Fibroblast of the aortic adventitia (primary cell): ENCODE measurements at places on chromosomes 2 and 18. TPM values are rescaled to one million over a fixed set of nuclear protein-coding genes. Genes with fewer than 3 reads are reported as not detected.

Gene GLB1L
- total RNA-seq = 10.5 and 15.9 TPM in 2 replicates

GRCh38 chr18:57630754-57631595, 9.3 kb upstream of the NARS1 start:
- no peak for DNase-seq

Gene REV1
- total RNA-seq = 36.2 and 58.5 TPM in 2 replicates

DNA sequence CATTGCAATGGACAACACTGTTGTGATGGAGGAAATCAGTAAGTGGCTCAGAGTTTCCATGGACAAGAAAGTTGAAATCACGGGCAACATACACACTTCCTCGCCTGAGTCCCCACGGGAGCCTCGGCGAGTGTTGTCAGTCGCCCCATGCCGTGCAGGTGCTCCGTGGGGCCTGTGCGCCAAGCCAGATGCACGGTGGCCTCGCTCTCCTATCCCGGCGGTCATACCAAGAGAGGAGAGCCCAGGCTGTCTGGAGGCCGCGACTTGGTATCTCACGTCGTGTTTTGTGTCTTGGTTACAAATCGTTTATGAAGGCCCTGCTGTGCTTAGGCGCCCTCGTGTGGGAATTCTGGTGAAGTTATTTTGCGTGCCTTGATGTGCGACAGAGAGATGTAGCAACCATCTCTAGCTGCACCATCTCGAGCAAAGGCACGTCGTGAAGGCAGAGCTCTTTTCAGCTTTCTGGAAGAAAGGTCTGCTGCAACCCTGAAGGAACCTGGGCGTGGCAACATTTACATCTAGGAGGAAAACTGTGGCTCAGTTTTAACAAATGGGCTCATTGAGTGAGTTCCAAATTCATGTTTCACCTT, 21.8 kb downstream of the ATG4B start:
- DNase-seq = peak; percentile 77

DNA sequence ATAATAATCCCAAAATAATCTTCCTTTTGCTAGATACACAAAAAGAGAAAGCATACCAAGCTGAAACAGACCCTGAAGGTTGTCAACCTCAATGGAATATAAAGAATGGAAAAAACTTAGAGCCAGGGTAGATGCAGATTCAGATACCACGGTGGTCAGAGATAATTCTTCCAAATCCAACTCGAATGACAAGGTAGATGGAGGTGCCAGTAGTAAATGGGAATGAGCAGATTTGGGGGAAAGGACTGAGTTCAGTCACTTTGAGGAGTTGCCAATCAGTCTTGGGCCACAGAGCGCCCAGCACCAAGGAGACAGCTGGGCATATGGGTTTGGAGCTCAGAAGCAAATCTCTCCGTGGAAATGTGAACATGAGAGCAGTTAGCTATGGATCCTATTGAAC, 3.4 kb upstream of the CHMP1B start:
- no peak for DNase-seq

Gene ARL5A
- 45.6 and 161 TPM in 2 replicates for total RNA-seq

GRCh38 chr2:49332415-49332814, 178.1 kb upstream of the FSHR start:
- no peak for DNase-seq

- peak; percentile 58 for DNase-seq
Measured at GRCh38 chr2:64141674-64142405, 2.4 kb downstream of the PELI1 start.

Gene TRIM43B
- not detected in 2 replicates for total RNA-seq

DNA sequence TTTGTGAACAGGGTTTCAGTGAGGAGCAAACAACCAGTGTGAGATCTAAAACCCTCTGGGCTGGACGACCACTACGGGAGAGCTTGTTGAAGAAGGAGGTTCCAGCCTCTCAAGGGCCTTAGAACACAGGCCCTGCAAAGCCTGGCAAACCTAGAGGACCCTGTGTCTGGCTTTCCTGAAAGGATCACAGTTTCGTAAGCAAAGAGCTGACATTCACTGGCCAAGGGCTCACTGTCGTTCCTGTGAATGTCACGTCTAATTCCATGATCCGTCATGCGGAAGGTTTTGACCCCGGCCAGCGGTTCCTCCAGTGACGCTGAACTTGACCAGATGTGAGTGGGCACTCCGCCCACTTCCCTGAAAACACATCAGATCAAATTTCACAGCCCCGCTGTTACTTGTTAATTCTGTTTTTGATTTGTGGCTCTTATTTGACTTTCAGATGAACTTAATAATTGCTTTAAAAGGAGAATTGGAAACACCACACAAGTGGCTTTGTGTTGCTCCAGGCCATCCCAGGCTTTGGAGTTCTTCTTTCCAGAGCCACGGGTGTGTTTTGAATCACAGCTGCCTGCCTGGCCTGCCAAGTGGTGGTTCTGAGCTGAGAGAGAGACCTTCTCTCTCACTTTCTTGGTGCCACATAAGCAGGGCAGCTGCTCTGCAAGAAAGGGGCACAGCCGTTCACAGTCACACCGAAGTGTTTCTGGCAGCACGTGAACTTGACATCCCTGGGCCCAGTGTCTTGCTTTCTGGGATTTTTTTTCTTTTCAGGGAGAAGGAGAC, 308.4 kb downstream of the NDUFA10 start:
- DNase-seq = no peak

Gene ALPP
- not detected in 2 replicates for total RNA-seq

DNA sequence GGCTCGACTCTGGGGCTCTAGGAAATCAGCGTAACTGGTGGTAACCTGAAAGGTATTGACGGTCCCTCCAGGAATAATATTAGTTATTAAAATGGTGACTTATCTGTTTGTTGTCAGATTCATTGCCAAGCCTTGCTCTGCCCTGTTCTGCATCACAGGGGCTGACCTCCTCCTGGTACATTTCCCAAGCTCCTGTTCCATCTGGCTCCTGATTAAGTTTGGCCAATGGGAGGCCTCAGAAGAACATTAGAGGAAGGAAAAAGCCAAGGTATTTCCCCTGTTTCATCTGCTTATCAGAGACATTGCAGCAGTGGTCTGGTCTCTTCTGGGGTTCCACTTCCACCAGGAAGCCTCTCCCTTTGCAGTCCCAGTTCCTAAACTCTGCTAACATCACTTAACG, 527.0 kb downstream of the TNS1 start:
- DNase-seq = no peak

Gene ANKRD29
- 6.1 and 17.4 TPM in 2 replicates for total RNA-seq

DNA sequence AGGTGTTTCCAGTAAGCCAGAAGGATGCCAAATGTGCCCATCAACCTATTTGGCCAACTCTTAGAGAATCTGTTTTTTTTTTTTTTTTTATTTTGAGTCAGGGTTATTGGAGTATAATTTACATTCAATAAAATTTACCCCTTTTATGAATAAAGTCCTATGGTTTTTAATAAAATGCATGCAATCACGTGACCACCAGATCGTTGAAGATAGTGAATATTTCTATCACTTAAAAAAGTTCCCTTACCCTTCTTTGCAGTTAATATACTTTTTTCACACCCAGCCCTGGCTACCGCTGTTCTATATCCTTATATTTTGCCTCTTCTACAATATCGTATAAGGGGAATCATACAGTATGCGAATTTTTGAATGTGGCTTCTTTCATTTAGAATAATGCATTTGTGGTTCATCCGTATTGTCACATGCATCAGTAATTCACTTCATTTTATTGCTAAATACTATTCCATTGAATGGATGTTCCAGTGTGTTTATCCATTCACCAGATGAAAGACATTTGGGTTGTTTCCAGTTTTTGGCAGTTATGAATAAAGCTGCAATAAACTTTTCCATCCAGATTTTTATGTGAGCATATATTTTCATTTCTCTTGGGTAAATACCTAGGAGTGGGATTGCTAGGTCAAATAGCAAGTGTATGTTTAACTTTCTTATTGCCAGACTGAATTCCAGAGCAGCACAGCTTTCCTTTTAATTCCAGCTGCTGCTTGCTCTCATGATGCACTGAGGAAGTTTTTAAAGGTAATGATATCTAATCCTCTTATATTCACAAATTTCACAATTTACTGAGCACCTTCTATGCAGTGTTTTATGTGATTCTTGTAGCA, 156.3 kb upstream of the NT5C1B start:
- DNase-seq = no peak

DNA sequence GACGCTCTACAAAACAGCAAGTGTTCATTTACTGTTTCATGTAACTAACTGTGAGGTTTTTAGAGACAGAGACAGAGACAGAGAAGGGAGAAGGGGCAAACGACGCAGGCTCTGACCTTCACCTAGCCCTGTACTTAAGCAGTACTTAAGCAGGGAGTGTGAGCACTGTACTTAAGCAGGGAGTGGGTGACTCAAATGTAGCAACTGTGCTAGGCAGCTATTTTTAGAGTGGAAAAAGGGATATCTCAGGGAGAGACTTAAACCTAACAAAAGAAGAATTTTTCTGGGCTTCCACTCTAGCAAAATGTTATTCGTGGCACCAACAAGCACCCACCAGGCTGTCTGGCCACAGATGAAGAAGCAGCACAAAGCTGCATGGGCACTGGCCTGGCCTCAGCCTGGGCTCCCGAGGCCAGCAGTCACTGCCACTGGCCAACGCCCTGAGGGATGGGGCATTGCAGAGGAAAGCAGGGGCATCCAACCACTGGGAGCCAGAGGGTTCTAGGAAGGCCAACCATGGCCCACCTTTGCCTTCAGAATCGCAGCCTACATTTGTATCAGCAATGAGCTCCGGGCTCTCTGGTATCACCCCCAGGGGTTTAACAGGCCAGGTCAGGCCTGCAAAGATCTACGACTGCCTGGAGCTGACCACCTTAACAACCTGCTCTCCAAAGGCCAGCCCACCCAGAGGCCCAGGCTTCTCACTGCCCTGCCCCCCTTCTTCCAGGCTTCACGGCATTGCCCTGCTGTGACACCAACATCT, 154.3 kb downstream of the TTC32 start:
- peak; percentile 46 for DNase-seq

Gene LDAH
- 7.4 and 21.8 TPM in 2 replicates for total RNA-seq

Gene KIAA2012
- total RNA-seq = not detected in 2 replicates

DNA sequence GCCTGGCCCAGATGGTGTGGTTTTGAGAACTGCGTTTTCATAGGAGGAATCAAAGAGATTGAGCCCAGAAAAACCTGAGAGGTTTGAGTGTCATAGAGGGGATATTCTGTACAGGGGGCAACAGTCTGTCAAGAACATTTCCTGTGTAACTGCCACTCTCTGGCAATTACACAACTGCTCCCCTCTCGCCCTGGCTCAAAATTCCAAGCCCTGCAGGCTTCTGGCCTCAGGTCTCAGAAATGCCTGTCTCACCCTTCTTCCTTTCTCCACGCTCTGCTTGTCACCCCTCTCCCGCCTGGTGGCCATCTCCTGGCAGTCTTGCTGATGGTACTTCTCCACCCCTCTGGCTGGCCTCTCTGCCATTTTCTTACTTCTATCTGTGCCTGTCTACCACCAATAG, 4.0 kb downstream of the VAMP5 start:
- DNase-seq = no peak

Gene FAHD2B
- total RNA-seq = 0.90 and 2.5 TPM in 2 replicates

GRCh38 chr2:7956126-7956689, 725.6 kb upstream of the ID2 start:
- DNase-seq = peak; percentile 42

DNA sequence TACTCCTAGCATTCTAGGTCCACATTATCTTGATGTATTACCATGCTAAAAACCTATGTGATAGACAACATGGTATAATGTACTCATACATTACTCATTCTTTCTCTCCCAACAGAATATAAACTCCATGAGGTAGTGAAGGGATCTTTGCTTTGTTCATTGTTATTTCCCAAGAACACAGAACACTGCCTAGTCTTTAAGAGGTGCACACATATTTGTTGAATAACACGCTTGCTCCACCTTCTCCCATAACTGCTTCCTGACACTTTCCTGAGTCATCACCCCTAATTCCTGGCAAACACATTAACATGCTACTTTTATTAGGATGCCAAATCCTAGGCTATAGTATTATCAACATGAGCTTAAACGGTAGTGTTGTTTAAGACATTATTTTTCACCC, 41.3 kb downstream of the REV1 start:
- peak; percentile 54 for DNase-seq

DNA sequence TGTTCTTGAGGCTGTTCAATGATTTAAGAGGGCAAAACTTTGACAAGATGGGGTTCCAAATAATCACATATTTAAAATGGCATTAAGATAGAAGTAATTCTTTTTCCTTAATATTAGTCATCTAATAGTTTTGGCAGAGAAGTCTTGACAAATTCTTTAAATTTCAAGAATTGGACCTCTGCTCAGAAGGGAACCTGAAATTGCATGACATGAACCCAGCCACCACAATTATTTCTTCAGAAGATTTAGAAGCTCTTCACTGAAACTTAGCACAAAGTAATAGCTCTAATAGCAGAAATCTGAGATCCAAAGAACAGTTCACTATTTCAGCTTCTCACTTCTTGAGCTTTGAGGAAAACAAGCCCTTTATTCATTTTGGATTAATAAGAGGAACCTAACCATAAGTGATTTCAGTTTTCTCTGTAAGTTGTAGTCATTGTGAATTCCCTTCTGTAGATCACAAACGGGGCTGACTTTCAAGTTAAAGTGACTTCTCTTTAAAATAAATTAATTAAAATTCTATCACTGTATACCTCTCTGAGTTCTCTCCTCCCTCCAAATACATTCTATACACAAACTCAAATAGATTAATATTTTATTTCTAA, 100.6 kb upstream of the ITGA4 start:
- DNase-seq = peak; percentile 18

DNA sequence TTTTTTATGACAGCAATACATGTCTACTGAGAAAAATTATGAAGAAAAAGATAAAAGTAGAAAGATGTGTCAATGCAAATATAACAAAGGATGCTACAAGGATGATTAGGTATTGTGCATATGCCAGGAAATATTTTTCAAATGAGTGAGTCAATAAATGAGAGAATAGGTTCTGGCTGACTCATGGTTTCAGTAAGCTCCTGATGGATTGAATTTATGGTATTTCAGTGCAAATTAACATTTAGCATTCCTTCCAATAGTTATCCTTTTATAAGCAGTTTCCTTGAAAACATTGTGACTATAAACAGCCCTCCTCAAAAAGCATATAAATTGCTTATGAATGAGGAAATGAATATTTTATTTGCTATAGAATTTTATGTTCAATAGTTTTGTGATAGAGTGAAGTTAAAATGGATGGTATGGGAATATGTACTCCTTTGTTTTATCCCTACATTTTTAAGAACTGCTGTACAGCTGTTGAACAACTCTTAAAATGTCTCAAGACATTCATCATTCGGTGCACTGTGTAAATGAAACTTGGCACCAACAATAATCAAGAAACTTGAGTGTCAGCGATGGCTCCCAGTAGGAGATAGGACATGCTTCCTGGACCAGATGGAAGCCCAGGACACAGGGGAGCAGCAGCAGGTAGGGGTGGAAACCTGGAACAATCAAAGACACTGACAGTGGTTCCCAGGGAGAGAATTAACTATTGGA, 144.7 kb downstream of the PMAIP1 start:
- peak; percentile 69 for DNase-seq

- DNase-seq = peak; percentile 99
Measured at GRCh38 chr2:42964439-42965083, 172.2 kb upstream of the HAAO start.

- DNase-seq = no peak
Measured at GRCh38 chr2:224938651-224939182, 103.6 kb downstream of the DOCK10 start.

Gene LRRC30
- not detected in 2 replicates for total RNA-seq
